Peyer's patch (tissue), 4 donors: ENCODE measurements at places on chromosomes 2 and 18. TPM values are rescaled to one million over a fixed set of nuclear protein-coding genes. Genes with fewer than 3 reads are reported as not detected.

DNAJC10 gene
- 38.0 TPM for total RNA-seq

TUBA4B gene
- not detected for total RNA-seq

ABCB6 gene
- 40.6 TPM for total RNA-seq

GAREM1 gene
- 28.9 TPM for total RNA-seq

CD207 gene
- total RNA-seq: not detected

TMEM17 gene
- total RNA-seq: not detected

STAT4 gene
- total RNA-seq: 5.4 TPM

IL1B gene
- total RNA-seq: not detected

GULP1 gene
- 33.6 TPM for total RNA-seq

STARD7 gene
- 105 TPM for total RNA-seq

CCDC141 gene
- total RNA-seq: 11.6 TPM
